ENCODE measurements at places on chromosomes 6 and 20. TPM values are rescaled to one million over a fixed set of nuclear protein-coding genes. Genes with fewer than 3 reads are reported as not detected.
A peak's percentile ranks its signal among the peaks of the same experiment; 100 is the strongest.

DNA sequence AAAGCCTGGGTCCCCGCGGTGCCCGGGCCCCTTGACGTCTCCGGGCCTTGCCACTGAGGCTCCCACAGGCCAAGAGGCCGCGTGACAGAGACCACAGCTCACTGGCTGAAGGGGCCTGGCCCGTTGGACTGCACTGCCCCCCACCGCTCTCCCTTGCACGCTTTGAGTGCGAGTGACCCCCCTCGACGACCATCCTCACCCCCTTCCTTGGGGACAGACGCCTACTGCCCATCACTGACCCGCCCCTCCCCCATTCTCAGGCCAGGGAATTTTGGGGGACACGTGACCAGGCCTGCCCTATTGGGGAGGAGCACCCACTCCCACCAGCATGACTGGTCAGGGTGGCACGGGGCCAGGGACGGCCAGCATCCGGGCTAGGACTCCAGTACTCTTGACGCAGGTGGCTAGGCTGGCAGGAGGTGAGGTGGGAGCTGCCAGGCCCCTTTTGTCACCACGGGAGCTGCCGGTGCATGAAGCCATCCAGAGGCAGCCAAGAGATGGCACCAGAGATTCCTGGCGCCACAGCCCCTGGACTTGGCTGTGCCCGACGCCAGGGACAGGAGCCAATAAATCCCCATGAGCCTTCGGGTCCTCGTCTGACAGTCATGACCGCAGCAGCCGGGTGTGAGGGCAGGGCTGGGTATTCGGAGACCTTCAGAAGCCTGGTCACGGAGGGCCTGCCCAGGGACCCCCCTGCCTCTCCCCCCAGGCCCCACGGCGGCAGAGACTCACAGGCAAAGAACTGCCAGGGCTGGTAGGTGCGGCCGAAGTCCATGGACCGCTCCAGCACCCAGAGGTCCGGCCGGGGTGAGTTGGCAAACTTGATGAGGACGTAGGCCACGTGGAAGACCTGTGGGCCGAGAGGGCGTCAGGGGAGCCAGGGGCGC lies 14.5 kb downstream of the LAMA5 start:
- DNase-seq = no peak

GRCh38 chr6:13395272-13396237 lies 67.2 kb upstream of the TBC1D7 start:
- peak; percentile 57 for DNase-seq

- DNase-seq = no peak
Observed at GRCh38 chr6:9186148-9186547, 750.8 kb upstream of the SLC35B3 start.

- DNase-seq = no peak
Observed at GRCh38 chr6:24936641-24937317, 1.0 kb upstream of the RIPOR2 start.

- DNase-seq = peak; percentile 81
Observed at GRCh38 chr6:146990821-146991798, 213.1 kb upstream of the STXBP5 start.

DNA sequence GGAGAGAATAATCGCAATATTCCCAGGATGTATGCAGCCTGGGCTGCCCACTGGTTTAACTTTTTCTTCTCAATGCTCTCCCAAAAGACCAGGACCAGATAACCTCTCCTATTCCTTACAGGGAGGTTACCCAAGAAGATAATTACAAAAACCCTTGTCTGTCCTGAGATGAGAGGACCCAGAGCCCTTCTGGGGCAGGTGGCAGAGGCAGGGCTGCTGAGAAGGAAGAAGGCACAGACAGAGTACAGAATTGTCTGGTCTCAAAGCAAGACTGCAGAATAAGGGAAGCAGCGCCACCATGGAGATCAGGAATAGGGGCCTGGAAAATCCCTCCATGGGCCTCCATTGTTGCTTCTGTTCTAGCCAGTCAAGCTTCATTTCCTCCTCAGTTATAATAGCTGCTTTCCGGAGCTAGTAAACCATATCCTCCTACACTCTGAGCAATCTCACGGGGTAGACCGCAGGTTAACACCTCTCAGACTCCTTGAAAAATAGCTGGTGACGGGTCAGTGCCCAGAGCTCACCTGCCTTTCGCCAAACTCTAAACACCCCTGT lies 463 bp upstream of the HLA-DMB start:
- DNase-seq = no peak

DNA sequence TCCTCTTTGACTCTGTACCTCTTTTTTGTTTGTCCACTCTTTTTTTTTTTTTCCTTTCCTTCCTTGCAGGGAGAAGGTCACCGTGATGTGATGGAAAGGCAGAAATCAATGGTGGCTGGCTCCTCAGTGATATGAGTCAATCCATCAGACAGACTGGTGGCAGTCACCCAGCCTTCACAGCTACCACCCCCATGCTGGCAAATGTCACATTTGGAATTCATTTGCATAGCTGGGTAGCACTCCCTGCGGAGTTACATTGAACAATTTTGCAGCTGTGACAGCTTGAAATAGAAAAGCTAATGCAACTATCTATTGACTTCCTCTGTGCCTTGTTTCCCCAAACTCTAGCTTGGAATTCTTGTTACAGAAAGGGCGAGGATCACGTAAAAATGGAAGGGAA lies 668.4 kb downstream of the C6orf118 start:
- DNase-seq = no peak

Gene KCNK17
- total RNA-seq = not detected

Gene CUL7
- total RNA-seq = 12.6 TPM

Gene MATN4
- total RNA-seq = 0.10 TPM

DNA sequence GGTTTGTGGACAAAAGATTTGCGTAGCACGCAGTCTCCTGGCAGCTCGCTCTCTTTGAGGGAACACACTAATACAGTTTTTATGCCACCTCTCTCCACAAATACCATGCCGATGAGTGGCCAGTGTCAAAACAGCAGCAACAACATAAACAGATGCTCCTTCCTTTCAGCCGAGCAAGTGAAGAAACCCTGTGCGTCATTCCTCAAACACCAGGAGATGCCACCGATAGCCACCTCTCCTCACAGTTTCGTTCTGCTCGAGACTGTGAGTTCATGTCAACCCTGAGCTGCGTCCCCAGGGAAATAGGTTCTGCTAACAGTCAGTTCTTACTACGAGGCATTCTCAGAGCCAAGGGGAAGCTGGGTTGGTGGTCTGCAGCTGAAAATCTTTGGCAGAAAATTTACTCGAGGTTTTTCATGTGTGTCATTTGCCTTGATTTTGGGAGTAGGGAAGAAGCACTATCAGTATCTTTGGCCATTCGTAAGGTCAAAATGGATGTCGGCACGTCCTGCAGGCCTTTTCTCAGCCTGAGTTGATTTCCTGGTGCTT lies 59.9 kb downstream of the EYA2 start:
- DNase-seq = no peak

DNA sequence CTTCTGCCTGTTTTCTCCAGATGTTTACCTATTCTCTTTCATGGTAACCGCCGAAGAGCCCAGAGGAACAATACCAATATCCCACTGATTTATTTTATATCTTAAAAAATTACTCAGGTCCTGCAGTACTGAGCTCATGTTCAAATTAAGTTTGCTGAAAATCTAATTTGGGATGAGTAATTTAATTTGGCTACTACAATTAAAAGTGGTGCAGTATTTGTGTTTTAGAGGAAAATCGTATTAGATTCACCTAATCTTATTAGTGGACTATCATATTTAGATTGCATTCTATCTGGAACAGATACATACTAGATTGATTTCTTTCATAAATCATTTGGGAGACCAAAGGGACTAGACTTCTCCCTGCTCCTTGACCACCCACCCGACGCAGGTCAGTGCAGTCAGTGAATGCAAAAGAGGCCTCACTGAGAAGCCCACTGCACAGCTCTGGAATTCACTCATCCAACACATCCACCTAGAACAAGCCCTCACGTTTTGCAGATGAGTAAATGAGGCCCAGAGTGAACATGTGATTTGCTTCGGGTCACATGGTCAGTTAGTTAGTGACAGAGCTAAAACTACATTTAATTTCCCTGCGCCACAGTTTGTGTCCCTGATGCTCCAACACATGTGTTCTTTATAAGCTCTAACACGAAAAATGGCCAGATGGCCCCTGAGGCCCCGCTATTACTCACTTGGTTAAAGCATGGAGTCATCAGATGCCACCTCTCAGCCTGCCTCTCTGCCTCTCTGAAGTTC lies 101.8 kb downstream of the TRERF1 start:
- no peak for DNase-seq

DNA sequence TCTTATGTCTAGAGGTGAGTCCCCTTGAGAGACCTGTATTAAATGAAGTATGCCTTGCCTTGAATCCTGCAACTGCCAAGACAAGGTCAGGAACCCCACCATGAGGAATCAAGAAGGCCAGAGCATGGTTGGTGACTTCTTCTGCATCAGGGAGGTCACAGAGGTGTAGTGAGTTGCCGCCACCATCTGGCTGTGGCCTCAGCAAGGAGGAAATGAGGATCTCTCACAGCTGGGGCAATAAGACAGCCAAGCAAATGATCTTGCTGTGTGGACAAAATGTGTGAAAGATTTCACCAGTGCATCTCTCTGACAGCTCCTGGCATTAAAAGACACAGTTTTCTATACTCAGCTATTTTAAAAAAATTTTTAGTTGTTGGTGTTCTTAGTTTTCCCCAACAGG lies 611.0 kb downstream of the DOK5 start:
- DNase-seq = no peak

Gene MMP24
- 0.03 TPM for total RNA-seq

Gene PREX1
- total RNA-seq = 1.3 TPM

Gene SPINT3
- total RNA-seq = not detected

DNA sequence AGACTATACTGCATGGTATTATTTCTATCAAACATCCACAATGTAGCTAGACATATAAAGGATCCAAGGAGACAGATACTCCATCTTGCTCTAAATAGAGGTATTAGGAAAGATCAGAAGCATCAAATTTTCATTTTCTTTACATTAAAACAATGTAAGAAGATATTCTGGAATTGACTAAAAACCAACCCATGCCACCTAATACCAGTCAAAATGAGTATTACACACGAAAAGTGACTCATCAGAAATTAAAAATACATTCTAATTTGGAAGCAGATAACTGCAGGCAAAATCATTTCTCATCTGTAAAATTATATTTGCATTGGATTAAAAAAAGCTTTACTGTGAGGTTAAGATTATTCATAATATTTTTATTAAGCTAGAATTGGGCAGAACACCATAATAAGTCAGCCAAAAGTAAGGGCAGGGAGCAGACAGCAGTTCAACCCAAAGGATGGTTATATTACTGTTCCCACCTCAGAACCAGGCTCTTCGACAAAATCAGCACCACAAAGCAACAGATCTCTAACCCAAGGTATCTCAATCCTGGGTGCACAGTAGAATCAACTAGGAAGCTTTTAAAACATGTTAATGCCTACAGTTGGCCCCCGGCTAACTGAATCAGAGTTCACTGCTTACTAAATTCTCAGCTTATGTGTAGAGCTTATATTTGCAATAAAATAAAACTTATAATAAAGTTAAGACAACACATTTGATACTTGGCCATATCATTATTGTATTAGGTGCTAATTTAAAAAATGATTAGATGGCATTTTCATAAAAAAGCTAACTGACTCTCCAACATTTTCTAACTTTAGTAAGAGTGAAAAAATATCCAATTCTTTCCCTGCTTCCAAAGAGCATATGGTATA lies 35.2 kb downstream of the SAMD3 start:
- DNase-seq = no peak

GRCh38 chr6:1744543-1744942 lies 134.8 kb downstream of the FOXC1 start:
- no peak for DNase-seq

- no peak for DNase-seq
Observed at GRCh38 chr6:18099511-18099910, 23.0 kb downstream of the NHLRC1 start.

GRCh38 chr6:37106982-37107491 lies 62.9 kb upstream of the PIM1 start:
- DNase-seq = no peak

- DNase-seq = no peak
Observed at GRCh38 chr20:57450419-57450818, 59.2 kb downstream of the RBM38 start.

- no peak for DNase-seq
Observed at GRCh38 chr6:104718672-104719071, 141.0 kb downstream of the HACE1 start.

- no peak for DNase-seq
Observed at GRCh38 chr6:49856282-49856681, 10.1 kb downstream of the CRISP1 start.

Gene CDYL
- total RNA-seq = 38.4 TPM

Gene DSP
- total RNA-seq = 352 TPM

DNA sequence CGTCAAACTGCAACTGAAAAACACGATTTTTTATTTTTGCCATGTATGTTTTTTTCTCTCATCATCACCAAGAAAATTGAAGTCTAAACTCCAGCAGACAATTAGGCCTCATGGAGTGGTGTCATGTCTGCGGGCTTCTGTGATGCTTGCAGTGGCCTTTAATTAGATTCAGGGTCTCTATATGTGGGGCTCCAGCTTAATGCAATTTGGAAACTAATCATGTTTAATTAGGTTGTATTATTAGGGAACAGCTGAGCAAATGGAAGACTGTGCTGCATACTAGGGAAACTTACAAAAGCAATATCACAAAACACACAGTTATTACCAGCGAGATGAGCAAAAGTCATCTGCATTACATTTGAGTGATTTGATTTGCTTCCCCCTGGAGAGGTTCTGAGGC lies 132.9 kb upstream of the PMEPA1 start:
- no peak for DNase-seq

DNA sequence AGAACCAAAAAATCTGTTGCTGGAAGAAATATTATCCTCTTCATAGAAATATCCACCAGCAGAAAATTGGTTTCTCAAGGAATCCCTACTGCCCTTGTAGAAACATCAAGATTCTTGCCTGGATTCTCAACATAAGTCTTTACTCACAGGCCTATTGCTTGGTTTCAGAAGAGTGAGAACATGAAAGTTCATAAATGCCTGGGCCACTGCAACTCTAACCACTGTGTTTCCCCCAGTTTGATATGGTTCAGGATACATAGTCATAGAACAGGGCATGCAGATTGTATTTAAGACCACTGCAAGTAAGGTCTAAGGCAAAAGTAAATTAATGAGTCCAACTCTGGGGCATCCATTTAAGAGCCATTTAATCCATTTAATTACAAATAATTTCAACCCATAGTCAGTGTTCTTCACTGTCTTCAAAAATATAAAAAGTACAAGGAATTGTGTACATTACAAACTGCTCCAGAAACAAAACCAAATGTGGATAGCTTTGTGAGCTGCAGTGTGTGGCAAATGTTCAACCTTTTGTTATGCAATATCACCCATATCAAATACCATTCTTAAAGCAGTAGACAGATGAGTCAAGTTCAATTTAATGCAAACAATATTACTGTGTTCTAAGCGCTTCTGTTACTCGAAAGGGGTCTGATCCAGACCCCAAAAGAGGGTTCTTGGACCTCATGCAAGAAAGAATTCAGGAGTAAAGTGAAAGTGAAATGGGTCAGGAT lies 83.3 kb downstream of the OPRM1 start:
- DNase-seq = no peak

DNA sequence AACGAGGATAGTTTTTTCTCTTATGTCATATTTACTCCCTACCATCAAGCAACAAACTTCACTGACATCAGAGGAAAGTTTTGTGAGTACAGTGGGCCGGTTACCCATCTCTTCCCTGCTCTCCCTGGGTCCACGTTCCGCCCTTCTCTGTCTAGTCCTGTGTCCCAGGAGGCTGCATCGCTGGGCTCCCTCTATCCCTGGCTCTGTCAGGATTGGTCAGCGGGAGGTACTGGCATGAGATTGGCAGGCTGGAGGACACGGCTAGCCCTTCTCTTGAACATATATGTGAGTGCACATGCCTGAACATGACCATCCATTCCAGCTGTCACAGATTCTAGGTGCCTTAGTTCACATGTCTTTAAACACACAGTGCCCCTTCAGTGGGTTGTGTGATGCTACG lies 30.3 kb upstream of the TMEM181 start:
- DNase-seq = no peak

All from foreskin keratinocyte (primary cell).